Activated CD4-positive, CD25-positive, alpha-beta regulatory T cell treated with anti-CD3 and anti-CD28 coated beads, Interleukin-2, amount 50 U/mL, for 16 hours (primary cell): ENCODE measurements at places on chromosomes 4 and X.

- DNase-seq, result no peak
Measured at GRCh38 chr4:87918314-87919058, 57.0 kb upstream of the SPP1 start.

GRCh38 chrX:50813843-50814661, at the start of gene SHROOM4:
SHROOM4 (minus strand) TSS chrX:50814194; CDS start chrX:50814018, 176 bp downstream.
- no peak for DNase-seq

DNA sequence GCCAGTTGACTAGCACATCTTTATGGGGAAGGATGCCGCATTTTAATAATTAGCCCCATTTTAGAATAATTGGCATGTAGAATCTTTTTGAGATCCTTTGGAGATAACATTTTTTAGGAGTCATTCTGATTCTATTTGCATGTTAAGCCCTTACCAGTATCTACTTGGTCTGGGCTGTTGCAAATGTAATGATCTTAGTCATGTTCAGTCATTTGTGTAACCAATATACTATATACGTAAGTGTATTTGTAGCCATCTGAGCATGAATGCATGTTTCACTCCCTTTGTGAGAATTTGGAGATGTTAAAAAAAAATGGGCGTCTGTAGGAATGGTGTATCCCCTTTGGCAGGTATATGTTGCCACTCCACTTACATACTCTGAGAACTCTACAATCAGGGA, 119.1 kb downstream of the TEX13A start:
- DNase-seq, result no peak

GRCh38 chrX:22690116-22690515, 309.6 kb upstream of the DDX53 start:
- DNase-seq, result no peak

DNA sequence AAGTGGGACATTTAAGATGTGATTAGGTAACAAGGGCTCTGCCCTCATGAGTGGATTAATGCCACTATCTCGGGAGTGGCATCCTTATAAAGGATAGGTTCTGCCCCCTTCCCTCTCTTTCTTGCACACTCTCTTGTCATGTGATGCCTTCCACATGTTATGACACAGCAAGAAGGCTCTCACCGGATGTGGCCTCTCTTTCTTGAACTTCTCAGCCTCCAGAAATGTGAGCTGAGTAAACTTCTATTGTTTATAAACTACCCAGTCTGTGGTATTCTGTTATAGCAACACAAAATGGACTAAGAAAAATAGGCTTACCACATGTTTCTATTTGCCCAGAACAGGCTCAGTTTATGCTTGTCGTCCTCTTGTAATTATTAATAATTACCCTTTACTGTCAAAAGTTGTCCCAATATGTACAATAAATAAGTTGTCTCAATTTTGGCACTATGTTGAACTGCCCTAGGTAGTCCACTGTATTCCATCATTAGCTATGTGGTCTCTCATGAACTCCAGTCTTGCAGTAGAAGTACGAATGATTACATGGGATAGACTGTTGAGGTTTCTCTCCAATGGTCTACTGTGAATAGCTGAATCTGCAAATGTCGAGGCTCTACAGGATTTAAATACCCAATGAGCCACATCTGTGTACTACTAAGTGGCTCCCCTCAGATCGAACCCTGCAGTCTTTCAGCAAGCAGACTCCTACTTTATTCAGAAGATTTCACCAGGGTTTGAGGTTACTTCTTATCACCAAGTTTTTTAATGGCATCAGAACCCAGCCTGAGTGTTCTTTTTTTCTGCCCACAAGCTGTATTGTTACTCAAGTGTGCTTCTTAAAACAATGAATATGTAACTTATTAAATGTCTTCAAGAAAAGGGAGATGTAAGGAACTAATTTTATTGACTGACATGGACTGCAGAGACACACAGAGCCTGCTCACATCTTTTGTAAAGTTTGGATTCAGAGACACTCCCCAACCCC, 102.0 kb upstream of the LEF1 start:
- no peak for DNase-seq

DNA sequence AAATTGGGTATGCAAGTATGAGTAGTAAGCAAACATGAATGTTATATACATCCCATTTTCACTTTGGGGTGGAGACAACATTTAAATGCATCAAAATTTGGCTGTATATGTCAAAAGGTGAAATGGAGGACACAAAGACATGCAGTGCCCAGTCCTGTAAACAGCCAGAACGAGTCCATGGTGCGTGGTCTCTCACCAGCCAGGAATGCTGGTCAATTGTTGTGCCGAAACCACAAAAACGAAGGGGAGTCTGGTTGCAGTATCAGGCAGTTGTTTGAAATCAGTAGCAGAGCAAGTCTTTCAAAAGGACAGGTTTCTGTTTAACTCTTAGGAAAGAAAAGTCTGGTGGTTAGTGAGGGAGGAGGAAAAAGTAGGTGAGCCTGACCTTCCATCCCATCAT, 22.3 kb upstream of the RNF150 start:
- DNase-seq, result no peak

- DNase-seq, result no peak
Measured at GRCh38 chrX:79515529-79515928, 148.4 kb upstream of the ITM2A start.

- DNase-seq, result no peak
Measured at GRCh38 chrX:46754036-46754435, 4.9 kb downstream of the SLC9A7 start.
